ENCODE measurements at places on chromosomes 1 and 21.

DNA sequence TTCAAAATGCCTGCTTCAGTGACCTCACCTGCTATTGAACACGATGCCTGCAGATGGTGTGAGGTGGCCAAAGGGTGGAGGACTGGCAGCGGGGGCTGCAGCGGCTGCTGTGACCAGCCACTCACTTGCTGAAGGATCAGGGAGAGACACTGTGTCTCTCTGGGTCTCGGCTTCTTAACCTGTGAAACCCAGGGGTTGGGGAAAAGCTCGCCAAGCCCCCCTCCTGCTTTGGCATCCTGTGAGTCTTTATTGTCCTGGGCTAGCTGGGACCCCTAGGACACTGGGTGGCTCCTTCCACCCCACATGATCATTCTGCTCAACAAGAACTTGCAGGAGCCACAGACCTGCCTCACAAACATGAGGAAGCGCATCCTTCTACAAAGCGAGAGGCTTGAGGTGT is 112.8 kb downstream of the SIM2 start:
- DNase-seq = no peak

GRCh38 chr1:12539320-12539704 is 78.7 kb downstream of the DHRS3 start:
- DNase-seq = no peak

GRCh38 chr1:154295408-154296235 is 23.2 kb downstream of the HAX1 start:
- no peak for DNase-seq

- no peak for DNase-seq
Observed at GRCh38 chr1:234583755-234584419, 26.1 kb downstream of the IRF2BP2 start.

DNA sequence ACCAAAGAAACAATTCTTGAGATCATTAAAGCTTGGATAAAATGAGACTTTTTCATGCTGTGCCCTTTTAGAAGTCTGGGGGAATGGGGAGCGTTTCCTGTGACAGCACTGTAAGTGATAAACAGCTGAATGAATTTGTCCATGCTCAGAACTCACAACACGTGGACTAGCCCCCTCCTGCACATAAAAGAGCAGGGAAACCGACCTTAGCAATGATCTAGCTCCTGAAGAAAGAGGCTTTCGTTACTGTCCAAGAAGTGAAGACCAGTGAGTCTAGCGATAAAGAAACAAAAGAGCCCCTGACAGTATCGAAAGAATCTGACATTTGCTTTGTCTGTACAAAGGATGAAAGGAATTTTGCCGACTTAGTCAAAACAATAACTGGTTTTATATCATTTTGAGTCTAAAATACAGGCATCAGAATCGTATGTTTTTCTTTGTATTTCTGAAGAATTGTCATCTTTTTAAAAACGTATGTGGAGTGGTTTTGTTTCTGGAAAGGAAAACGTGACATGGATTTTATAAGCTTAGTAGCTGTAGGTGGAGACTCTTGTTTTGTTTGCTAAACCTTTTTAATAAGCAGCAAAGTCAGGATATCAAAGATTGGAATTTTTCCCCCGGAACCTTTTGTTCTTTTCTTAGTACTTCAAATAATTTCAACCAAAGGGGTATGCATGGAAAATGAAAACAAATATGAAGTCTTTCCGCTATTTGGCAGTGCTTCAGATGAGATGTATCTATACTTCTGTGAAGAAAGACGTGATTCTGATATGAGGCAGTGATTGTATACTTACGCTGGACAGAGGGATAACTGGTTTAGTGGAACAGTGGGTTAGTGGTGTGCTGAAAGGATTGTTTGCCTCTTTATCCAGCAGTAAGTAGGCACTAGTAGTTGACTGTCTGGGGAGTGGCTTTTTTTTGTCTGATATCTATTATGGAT is 61.0 kb downstream of the MAST2 start:
- DNase-seq = no peak

GRCh38 chr21:44359396-44359795 is 6.0 kb downstream of the TRPM2 start:
- no peak for DNase-seq
